ENCODE measurements at places on chromosomes 1 and 21.

- DNase-seq = no peak
These were observed 73.8 kb downstream of the CENPF start for GRCh38 chr1:214676747-214677146.

GRCh38 chr1:67479146-67479891 is 49.1 kb upstream of the SERBP1 start:
- DNase-seq = no peak

GRCh38 chr21:34129039-34129891 is 55.9 kb downstream of the MRPS6 start:
- peak; percentile 90 for DNase-seq

GRCh38 chr1:202622388-202622787 is 87.9 kb downstream of the SYT2 start:
- DNase-seq = no peak

DNA sequence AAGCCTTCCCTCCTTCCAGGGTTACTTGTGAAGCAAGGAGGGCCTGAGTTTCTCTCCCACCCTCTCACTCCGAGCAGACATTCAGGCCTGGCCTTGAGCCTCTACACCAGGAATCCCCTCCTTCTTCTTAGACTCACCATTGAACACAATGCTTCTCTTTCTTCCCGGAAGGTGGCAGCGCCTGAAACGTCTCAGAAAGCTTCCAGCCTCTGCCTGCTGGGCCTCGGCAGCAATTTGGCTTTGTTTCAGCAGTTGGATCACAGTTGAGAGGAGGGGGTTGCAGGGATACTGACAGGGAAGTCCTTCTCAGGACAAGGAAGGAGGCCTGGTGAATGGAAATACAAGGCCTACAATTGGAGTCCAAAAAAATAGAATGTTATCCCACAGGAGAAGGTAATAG is 6.3 kb downstream of the CLDN8 start:
- no peak for DNase-seq

DNA sequence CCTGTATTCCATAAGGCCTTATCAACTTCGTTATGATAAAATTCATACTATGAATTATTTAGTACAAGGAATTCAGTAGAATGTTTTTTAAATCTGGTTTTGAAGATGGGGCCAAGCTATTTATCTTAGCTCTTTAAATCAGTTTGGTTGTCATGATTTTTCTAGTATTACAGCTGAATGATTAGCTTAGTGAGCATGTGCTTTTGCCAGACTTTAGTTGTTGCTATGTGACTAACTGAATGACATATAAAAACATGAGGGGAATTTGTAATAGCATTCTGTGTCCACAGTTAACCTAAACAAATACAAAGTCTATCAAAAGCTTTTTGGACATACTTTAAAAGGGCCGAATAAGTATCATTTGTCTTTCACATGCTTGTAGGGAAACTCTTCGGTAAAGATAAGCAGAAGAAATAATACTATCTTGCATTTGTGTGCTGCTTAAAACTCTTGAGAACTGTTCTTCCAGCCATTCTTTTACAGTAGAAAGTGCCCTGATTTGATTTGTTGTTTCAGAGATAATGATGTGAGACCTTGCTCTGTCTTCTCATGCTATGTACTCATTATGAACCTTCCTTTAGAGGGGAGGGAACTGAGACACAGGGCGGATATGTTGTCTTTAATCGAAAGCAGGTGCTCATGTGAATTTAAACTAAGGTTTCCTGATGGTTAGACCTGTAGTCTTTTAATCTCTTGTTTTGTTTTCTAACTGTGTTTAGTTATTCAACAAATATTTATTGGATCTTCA is 18.8 kb downstream of the NEK7 start:
- peak; percentile 56 for DNase-seq

All from LHCN-M2 (cell line).